Fibroblast of skin of abdomen (primary cell): ENCODE measurements at places on chromosomes 6 and 20.

- DNase-seq: no peak
Measured at GRCh38 chr6:70839286-70840266, 117.3 kb downstream of the B3GAT2 start.

DNA sequence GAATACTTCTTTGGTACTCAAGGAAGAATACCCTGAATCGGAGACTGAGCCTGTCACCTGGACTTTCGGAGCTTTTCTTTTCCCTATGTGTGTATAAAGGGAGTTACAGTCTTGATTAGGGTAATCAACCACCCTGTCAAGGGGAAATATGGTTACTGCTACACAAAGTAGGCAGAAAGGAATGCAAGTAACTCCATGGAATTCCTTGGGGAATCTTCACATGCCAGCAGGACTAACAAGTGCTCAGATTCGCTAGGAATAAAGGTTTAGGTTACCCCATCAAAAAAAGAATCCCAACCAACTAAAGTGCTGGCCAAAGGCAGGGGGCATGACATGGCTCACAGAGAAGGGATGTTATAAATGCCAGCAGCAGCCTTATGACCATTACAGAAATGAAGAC is 10.4 kb downstream of the KCNS1 start:
- DNase-seq: peak; percentile 34

DNA sequence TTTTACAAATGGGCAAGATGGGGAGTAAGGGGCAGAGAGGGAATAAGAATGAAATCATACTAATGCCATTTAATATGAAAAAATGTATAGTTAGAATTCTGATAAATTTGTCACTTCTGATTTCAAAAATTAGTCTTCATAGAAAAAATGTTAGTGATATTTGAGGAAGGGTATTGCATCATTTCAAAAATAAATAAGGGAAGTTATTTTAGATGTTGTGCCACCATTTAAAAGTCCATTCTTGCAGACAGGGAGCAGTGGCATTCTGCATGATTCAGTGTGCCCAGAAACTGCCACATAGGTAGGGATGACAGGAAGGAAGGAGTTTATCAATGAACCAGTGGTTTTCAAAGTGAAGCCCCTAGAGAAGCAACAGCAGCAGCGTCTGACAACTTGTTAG is 674.6 kb downstream of the EPM2A start:
- no peak for DNase-seq

- DNase-seq: no peak
Measured at GRCh38 chr20:25858495-25859425, 162.1 kb upstream of the ZNF337 start.

- no peak for DNase-seq
Measured at GRCh38 chr6:127976796-127977195, 75.9 kb upstream of the THEMIS start.

- DNase-seq: peak; percentile 78
Measured at GRCh38 chr6:28880894-28881780, 42.6 kb downstream of the TRIM27 start.

- no peak for DNase-seq
Measured at GRCh38 chr6:169868458-169868857, 117.0 kb downstream of the ERMARD start.

GRCh38 chr20:2228926-2229325 is 66.9 kb upstream of the TGM3 start:
- DNase-seq: no peak

DNA sequence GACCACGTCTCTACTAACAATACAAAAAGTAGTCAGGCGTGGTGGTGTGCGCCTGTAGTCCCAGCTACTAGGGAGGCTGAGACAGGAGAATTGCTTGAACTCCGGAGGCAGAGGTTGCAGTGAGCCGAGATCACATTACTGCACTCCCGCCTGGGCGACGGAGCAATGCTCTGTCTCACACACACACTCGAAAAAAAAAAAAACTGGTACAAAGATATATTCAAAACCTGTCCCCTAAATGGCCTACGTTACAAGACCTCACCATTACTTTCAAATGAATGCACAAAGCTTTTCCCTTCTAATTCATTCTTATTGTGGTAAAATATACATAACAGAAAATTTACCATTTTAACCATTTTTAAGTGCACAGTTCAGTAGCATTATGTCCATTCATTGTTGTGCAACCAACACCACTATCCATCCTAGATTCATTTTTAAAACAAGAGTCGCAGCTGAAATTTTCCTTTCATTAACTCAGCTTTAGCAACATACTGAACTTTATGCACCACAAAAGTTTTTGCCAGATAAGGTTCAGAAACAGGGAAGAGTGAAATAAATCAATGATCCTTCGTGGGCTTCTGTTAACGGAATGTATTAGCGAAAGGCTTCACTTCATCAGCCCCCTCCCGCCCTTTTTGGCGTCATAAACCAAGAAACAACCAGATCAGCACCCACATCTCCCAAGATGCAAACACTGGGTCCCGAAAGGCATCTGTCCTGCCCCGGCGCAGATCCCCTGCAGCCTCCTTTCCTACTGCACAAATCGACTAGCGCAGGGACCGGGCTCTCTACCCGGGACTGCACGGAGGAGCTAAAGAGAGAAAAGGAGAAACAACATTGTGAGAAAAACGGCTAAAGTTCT is 825 bp upstream of the FAM135A start:
- DNase-seq: no peak

DNA sequence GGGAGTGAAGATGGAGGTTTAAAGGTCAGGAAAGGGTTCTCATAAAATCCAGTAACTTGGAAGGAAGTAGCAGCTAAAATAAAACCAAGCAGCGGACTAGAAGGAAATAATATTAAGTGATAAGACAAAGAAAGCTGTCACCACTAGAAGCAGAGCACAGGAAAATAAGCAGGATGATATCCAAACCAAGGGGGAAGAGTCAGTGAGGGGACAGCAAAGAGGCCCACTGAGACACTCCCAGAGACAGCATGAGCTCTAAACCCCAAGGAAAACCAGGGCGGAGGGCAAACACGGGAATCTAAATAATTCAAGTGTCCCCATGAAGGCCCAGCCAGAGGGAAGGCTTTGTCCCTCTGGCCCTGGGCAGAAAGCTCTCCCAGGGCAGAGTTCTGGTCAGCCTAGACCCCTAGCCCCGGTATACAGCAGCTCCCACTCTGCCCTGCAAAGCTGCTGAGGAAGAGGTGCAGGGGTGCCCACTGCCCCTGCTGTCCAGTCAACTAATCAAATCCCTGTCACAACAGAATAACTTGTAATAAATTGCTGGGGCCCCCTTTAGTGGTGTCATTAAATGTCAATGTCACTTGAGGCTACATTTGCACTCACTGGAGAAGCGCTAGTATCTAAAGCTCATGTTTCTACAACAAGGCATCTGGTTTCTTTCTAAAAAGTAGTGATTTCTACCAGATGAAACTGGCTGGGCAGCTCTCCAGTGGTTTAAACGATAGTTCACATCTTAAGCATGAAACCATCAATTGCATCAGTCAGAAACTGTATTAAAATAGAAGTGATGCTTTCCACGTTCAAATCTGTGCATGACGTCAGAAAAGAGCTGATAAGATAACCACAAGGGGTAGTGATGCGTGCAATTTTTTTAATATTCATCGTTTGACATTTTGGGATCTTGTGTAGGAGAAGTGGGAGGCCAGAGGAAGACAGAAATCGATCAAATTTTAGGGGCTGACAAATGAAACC is 13.6 kb downstream of the PDE10A start:
- peak; percentile 64 for DNase-seq

- no peak for DNase-seq
Measured at GRCh38 chr6:140045116-140045515, 670.7 kb upstream of the CITED2 start.

DNA sequence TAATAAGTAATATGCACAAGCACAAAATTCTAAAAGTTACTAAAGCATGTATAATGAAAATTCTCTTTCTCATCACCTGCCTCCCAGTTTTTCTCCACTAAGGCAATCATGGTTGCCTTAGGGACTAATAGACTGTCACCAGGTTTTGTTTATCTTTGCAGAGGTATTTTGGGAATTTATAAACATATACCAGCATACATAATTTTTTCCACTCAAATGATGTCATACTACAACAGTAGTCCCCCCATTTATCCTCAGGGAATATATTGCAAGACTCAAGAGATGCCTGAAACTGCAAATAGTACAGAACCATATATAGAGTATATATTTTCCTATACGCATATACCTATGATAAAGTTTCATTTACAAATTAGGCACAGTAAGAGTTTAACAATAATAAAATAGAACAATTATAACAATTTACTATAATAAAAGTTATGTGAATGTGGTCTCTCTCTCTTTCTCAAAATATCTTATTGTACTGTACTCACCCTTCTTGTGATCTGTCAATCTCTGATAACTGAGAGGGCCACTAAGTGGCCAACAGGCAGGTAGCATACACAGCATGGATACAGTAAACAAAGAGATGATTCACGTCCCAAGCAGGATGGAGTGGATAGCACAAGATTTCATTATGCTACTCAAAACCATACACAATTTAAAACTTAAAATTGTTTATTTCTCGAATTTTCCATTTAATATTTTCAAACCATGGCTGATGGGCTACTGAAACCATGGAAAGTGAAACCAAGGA is 19.7 kb downstream of the RBL1 start:
- no peak for DNase-seq

DNA sequence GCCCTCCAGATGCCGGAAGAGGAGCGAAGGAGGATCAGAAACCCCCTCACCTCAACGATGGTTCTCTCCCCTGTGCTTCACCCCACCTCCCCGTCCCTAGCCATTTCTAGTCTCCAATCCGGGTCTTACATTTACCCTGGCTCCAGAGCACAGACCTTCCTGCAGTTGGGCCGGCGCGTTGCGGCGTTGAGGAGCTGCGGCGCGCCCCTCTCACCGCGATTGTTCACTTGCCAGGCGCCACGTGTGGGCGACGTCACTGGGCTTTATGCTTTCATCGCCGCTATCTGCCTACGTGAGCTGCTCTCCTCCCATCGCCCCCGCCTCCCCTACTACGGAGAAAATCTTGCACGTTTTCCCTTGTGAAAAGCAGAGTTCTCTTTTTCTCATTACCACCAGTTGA is at the start of gene CRISP2:
TSS of gene CRISP2 (minus strand) at position 198 of the 400 bp plus-strand sequence. CDS start 4,347 bp downstream, outside the sequence.
- DNase-seq: no peak

- DNase-seq: no peak
Measured at GRCh38 chr6:152356016-152356415, 281.1 kb downstream of the SYNE1 start.

- DNase-seq: peak; percentile 72
Measured at GRCh38 chr6:137787016-137787415, 80.0 kb upstream of the TNFAIP3 start.

- DNase-seq: peak; percentile 49
Measured at GRCh38 chr20:16476032-16476431, 97.2 kb downstream of the KIF16B start.

- no peak for DNase-seq
Measured at GRCh38 chr6:166277892-166278578, 30.2 kb downstream of the PRR18 start.
